ENCODE measurements at places on chromosomes 5 and 9.

DNA sequence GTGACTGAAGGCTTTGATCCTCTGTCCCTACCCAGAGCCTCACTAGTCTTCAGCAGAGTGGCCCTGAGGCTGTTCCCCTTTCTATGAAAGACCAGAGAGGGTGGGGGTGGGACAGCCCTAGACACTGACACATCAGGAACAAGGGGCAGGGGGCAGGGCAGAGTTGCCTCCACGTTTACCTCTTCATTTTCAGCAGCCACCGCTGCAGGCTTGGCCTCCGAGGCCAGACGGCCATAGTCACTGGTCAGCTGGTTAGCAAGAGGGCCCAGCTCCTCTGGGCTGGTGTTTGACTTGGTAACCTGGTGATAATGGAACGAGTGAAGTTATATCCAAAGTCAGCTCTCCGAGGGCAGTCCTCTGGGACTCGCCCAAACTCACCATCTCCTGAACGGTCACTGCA lies 15.6 kb upstream of the TPM2 start:
- no peak for DNase-seq

GRCh38 chr9:134271338-134272301 lies 54.6 kb upstream of the RXRA start:
- no peak for DNase-seq

DNA sequence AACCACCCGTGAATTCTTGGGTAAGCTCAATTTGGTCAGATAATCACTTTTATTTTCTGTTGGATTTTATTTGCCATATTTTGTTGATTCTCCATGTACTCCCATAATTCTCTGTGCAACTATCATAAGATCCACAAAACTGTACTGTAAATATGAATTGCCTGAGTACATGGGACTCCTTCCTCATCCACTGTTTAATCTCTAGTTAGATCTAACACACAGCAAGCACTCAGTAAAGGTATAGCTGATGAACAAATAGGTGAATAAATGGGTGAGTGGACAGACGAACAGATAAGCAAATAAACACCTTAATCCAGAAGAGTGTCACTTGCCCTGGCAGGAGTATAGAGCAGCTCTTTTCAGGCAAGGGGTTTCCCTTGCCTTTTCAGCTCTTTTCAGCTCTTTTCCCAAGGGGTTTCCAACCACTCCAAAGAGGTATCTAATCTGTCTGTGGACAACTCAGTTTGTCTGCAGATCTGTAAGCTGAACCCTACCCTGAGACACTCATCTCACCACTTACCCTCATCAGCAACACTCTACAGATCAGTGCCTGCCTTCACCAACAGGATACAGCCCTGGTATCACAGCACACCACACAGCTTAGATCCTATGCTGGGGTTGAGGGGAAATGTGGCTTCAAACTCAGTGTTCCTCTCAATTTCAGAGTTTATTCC lies 51.2 kb downstream of the SIL1 start:
- DNase-seq = no peak

DNA sequence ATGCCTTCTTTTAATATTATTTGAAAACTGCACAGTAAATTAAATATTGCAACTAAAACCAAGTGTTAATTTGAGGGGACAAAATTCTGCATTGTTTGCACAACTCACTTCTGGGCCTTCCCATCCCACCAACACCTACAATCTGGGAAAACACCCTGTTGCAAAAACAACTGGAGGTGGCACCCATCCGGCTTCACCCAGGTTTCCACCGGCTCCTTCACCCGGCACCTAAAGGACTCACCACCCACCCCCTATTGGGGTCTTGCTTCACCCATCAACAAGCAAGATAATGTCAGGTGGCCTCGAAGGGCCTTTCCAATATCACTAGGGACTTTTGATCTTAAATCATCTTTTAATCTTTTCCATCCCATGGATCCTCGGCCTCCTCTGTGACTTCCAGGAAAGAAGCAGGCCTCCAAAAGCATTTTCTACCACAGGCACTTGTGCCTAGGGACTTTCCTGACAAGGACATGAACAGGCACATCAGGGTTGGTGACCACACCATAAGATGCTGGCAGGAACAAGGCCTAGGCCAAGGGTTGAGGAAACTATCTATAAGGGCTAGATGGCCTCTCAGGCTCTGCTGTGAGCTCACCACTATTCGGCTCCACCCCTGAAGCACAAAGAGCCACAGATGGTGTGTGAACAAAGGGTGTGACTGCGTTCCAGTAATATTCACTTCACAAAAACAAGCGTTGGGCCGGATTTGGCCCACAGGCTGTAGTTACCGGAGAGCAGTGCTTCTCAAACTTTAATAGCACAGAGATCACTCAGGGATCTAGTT lies 205.1 kb downstream of the AUH start:
- peak; percentile 37 for DNase-seq

- DNase-seq = peak; percentile 59
Measured at GRCh38 chr9:92501671-92502393, 19.5 kb upstream of the ASPN start.

GRCh38 chr5:9348401-9348996 lies 197.4 kb downstream of the SEMA5A start:
- no peak for DNase-seq
